ENCODE measurements at places on chromosomes 5 and 9. TPM values are rescaled to one million over a fixed set of nuclear protein-coding genes. Genes with fewer than 3 reads are reported as not detected.

PRSS3 gene
- 4.1 TPM for polyA plus RNA-seq

PLK2 gene
- polyA plus RNA-seq = 9.7 TPM

HRH2 gene
- 0.51 TPM for polyA plus RNA-seq

MED22 gene
- polyA plus RNA-seq = 3.1 TPM

GMCL2 gene
- polyA plus RNA-seq = not detected

SH3PXD2B gene
- 3.0 TPM for polyA plus RNA-seq

KLF4 gene
- 1.1 TPM for polyA plus RNA-seq

KCNMB1 gene
- polyA plus RNA-seq = 0.04 TPM

EMB gene
- polyA plus RNA-seq = 0.90 TPM

IL7R gene
- polyA plus RNA-seq = 3.4 TPM

NSD1 gene
- 5.3 TPM for polyA plus RNA-seq

ARHGEF37 gene
- polyA plus RNA-seq = 2.0 TPM

JADE2 gene
- 3.9 TPM for polyA plus RNA-seq

HTR4 gene
- polyA plus RNA-seq = 0.20 TPM

ATOSB gene
- 4.3 TPM for polyA plus RNA-seq

PCDHGB7 gene
- 0.74 TPM for polyA plus RNA-seq

MLANA gene
- 0.07 TPM for polyA plus RNA-seq

Measured in liver (tissue), 10 donors.